ENCODE measurements at places on chromosomes 1 and 21. TPM values are rescaled to one million over a fixed set of nuclear protein-coding genes. Genes with fewer than 3 reads are reported as not detected.

The INTS11 gene
- total RNA-seq = 60.8 TPM

The CELA2B gene
- not detected for total RNA-seq

The ALDH4A1 gene
- 14.9 TPM for total RNA-seq

The F5 gene
- 0.08 TPM for total RNA-seq

The TFF2 gene
- total RNA-seq = not detected

The ERO1B gene
- total RNA-seq = 3.4 TPM

The FCGR3B gene
- total RNA-seq = not detected

The ZSWIM5 gene
- 0.58 TPM for total RNA-seq

The GUCA2A gene
- not detected for total RNA-seq

The NBPF4 gene
- total RNA-seq = 0.13 TPM

The FABP3 gene
- not detected for total RNA-seq

The ABCG1 gene
- 2.0 TPM for total RNA-seq

The GBP5 gene
- not detected for total RNA-seq

The LRRC8C gene
- 16.9 TPM for total RNA-seq

The RAB25 gene
- not detected for total RNA-seq

The DYNLT5 gene
- not detected for total RNA-seq

The DIO1 gene
- not detected for total RNA-seq

The OR6K3 gene
- total RNA-seq = not detected

The MYOM3 gene
- total RNA-seq = 5.6 TPM

The LRRC8B gene
- total RNA-seq = 5.1 TPM

The FNBP1L gene
- 20.5 TPM for total RNA-seq

The ALG14 gene
- total RNA-seq = 2.8 TPM

The AKNAD1 gene
- 0.74 TPM for total RNA-seq

The SYT6 gene
- 0.66 TPM for total RNA-seq

The PFKFB2 gene
- total RNA-seq = 5.2 TPM

The GPR37L1 gene
- 0.13 TPM for total RNA-seq

The RNU1-2 gene
- total RNA-seq = not detected

The DENND2D gene
- 1.1 TPM for total RNA-seq

The KLHL20 gene
- 9.4 TPM for total RNA-seq

The IVL gene
- 0.03 TPM for total RNA-seq

The PLA2G2A gene
- total RNA-seq = not detected

The ORC1 gene
- total RNA-seq = 18.1 TPM

The DENND2C gene
- total RNA-seq = 0.47 TPM

The SWT1 gene
- 1.6 TPM for total RNA-seq

The SMCP gene
- total RNA-seq = not detected

The FAM43B gene
- total RNA-seq = 5.3 TPM

The DMRTA2 gene
- 0.13 TPM for total RNA-seq

The SLC35A3 gene
- total RNA-seq = 7.3 TPM

The CRNN gene
- not detected for total RNA-seq

The PRKCZ gene
- 9.8 TPM for total RNA-seq

The MARK1 gene
- total RNA-seq = 0.15 TPM

The OR2L2 gene
- total RNA-seq = not detected

The CAMK2N1 gene
- 38.9 TPM for total RNA-seq

The KLF17 gene
- total RNA-seq = 0.43 TPM

The AVPR1B gene
- total RNA-seq = not detected

The COL16A1 gene
- 5.8 TPM for total RNA-seq

The CNKSR1 gene
- 0.45 TPM for total RNA-seq

The TMOD4 gene
- not detected for total RNA-seq

The LCE1D gene
- total RNA-seq = not detected

The AADACL4 gene
- not detected for total RNA-seq

The TTC24 gene
- not detected for total RNA-seq

The CLIC6 gene
- 0.04 TPM for total RNA-seq
